ENCODE measurements at places on chromosomes 3 and 15.

GRCh38 chr3:143103652-143104051 is 15.9 kb upstream of the CHST2 start:
- no peak for DNase-seq

DNA sequence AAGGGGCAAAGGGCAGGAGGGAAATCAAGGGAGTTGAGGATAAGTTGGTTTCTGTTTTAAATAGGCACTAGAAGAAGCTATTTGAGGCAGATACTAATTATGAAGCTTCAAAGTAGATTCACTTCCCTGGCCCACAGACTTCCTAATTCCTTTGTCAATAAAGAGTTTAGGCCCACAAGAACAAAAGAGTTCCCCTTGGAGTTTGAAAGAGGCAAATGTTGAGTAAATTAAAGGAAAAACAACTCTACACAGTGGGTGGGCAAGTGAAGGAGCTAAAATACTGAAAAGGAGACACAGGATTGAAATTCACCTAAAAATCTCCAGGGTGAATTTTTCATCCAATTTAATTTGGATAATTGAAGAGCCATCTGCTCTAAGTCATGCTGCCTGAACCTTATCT is 411.7 kb upstream of the RORA start:
- no peak for DNase-seq

GRCh38 chr15:67570875-67571647 is 28.6 kb downstream of the MAP2K5 start:
- DNase-seq = no peak

DNA sequence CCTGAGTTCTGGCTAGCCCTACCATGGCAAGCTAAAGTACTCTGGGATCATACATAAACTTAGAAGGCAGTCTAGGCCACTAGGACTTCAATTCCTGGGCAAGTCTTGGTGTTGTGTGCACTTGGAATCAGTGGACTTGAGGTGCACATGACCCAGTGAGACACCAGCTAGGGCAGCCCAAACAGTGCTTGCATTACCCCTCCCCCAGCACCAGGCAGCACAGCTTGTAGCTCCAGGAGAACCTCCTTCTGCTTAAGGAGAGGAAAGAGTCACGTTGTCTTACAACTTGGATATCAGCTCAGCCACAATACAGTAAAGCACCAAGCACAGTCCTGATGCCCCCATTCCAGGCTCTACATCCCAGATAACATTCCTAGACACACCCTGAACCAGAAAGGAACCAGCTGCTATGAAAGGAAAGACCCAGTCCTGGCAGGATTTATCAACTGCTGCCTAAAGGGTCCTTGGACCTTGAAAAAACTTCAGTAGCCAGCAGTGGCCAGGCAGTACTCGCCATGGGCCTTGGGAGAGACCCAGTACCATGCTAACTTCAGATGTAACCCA is 57.2 kb downstream of the MYO9A start:
- no peak for DNase-seq

GRCh38 chr3:52295671-52296208 is 8.1 kb downstream of the GLYCTK start:
- DNase-seq = no peak

GRCh38 chr15:53354874-53355273 is 404.6 kb downstream of the WDR72 start:
- DNase-seq = no peak

- no peak for DNase-seq
Observed at GRCh38 chr3:184712248-184713039, 580 bp upstream of the MAGEF1 start.

DNA sequence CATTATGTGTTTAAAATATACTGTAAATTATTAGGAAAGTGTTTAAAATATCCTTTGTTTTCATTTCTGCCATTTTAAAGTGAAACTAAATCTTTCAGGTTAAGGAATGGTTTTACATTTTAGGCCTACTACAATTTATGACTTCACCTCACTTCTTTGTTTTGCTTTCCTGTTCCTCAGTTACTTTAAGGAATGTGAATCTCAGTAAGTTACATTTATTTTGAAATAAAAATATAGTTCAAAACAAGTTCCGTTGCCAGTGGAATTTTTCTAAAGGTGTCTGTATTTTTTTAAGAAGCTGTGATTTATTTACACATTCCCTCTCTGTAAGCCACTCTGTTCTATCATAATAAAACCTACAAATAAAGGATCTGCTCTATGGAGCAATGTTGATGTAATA is 630.9 kb upstream of the AGTR1 start:
- no peak for DNase-seq

GRCh38 chr3:123018683-123019082 is 8.9 kb downstream of the SEMA5B start:
- no peak for DNase-seq
